ENCODE measurements at places on chromosomes 7 and 10. TPM values are rescaled to one million over a fixed set of nuclear protein-coding genes. Genes with fewer than 3 reads are reported as not detected.

- no peak for DNase-seq
Observed at GRCh38 chr10:116112232-116113231, 160.5 kb downstream of the GFRA1 start.

DNA sequence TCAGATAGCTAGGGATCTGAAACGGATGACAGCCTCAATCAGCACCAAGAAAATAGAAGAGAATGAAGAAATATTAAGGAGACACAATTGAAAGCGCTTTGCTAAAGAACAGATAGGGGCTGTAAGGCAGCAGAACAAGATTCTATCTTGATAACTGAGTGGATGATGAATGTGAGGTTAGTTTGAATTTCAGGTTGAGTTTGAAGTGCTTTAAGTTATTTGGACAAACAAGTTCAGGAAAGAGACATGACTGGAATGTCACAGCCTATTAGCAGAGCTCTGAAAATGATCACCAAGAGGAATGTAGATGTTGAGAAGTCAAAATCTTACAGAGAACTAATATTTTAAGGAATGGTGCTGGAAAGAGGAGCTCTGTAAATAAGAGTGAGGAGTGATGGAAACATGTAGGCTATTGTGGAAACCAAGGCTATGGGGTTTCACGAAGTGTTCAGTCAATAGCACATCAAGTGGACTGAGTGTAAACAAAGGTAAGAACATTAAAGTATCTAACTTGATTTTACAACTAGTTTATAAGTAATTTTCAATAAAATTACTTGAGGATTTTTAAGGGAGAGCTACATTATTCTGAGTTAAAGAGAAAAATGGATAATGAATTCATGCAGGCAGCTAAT, 61.6 kb downstream of the MEST start:
- no peak for DNase-seq

GRCh38 chr10:48701941-48702340, 17.3 kb downstream of the WDFY4 start:
- DNase-seq, result no peak

DNA sequence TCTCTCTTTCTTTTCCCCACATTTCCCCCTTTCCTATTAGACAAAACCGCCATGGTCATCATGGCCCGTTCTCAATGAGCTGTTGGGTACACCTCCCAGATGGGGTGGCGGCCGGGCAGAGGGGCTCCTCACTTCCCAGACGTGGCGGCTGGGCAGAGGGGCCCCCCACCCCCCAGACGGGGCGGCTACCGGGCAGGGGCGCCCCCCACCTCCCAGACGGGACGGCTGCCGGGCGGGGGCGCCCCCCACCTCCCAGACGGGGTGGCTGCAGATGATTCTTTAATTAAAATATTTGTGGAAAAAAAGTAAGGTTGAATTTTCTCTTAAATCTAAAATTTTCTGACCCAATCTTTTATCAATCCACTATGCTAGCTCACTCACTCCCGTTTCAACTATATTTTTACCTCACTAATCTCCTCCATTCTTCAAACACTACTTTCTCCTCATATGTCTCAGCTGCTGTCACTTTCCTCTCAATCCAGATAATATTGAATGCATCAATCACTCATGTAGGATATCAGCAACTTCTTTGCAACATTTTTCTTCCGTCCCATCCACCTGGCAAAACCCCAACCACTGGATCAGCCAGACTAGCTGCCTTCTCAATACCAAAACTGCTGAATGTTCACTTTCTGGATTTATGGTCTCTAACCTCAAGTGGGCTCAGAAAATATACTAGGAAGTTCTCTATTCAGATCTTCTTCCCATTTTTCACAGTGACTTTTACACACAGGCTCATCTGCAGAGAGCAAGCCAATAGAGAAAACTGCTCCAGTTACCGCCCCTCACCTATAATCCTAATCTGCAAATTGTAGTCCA, 81.1 kb upstream of the TRIM24 start:
- DNase-seq, result no peak

The PLCE1 gene
- not detected for total RNA-seq
